GM12878 (cell line): ENCODE measurements at places on chromosomes 16 and 17. TPM values are rescaled to one million over a fixed set of nuclear protein-coding genes. Genes with fewer than 3 reads are reported as not detected.

Gene VPS35L
- total RNA-seq = 35.7 and 42.3 TPM in 2 replicates

Gene KIFC3
- 0.82 and 1.3 TPM in 2 replicates for total RNA-seq

Gene ADAM11
- total RNA-seq = 0.13 and 0.26 TPM in 2 replicates

Gene SDR42E2
- not detected in 2 replicates for total RNA-seq

Gene DNAI2
- total RNA-seq = 0.15 and 0.21 TPM in 2 replicates

Gene SYT17
- total RNA-seq = 3.8 and 4.0 TPM in 2 replicates

Gene CNGB1
- not detected in 2 replicates for total RNA-seq

Gene SKAP1
- 36.6 and 38.4 TPM in 2 replicates for total RNA-seq

GRCh38 chr17:33012522-33013033, 20.9 kb downstream of the SPACA3 start:
- no peak for DNase-seq

DNA sequence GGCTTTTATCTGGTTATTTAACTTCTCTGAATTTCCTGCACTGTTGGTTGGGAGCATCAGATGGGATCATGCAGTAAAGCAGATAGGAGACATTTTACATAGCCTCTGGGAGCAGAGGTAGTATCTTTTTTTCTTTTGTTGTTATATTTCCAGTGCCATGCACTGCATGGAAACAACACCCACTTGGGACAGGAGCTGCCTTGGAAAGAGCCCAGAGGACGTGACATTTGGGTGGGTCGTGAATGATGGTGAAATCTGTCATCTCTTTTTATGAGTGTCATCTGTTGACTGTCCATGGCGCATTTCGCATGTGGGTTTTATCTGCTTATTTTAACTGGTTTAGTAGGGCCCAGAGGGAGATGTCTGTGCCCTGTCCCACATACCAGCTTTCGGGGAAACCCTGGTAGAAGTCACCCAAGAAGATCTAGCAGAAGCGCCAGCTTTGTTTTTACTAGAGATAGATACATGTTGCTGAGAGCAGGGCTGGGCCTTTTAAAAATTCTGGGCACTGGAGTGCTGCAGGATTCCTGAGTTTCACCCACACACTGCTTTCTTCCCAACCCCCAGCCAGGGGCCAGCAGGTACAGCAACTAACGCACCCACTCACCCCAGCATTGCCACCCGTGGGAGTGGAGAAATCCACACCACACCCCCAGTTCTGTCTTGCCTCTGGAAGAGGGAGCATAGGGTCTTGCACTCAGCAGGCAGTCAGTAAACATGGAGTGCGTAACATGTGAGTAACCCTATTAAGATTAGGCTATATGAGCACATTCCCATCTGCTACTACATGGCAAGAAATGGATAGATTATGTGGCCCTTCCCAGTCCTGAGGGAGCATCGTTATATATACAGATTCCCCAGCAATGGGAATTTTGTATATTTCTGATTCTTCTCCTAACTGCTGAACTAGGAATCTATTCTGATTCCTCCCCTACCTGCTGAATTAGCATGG, 8.4 kb upstream of the TERF2 start:
- no peak for DNase-seq

GRCh38 chr16:55562936-55563335, 3.5 kb upstream of the CAPNS2 start:
- no peak for DNase-seq

- DNase-seq = no peak
Observed at GRCh38 chr16:75176926-75177325, 28.6 kb downstream of the ZFP1 start.

DNA sequence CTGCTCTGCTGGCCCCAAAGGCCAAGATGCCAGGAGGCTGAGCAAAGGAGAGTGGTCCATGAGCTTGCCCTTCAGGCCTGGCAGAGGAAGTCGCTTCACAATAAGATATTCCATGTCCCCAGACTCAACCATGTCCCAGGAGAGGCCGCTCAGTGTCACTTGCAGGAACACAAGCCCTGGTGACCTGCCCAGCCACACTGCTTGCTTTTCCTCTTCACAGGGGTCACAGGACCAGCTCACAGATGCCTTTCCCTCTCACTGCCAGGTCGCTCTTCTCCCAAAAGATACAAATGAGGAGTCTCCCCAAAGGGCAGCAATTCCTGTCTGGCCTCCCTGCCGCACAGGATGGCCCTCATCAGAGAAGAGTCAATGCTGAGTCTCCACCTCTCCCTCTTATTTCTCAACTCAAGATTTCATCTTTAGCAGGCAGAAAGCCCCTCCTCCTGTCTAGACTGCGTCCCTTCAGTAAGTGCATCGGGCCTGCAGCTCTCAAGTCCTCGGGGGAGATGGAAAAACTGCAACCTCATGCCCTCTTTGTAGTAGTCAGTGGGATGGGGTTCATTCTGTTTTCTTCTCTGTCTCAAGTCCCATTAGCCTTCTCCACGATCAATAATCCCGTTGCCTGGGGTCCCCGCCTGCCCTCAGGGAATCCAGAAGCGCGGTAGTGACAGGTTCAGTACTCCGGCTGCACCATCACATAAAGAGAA, 5.0 kb downstream of the JUP start:
- no peak for DNase-seq

GRCh38 chr17:32671896-32672295, 185.1 kb downstream of the CDK5R1 start:
- no peak for DNase-seq

DNA sequence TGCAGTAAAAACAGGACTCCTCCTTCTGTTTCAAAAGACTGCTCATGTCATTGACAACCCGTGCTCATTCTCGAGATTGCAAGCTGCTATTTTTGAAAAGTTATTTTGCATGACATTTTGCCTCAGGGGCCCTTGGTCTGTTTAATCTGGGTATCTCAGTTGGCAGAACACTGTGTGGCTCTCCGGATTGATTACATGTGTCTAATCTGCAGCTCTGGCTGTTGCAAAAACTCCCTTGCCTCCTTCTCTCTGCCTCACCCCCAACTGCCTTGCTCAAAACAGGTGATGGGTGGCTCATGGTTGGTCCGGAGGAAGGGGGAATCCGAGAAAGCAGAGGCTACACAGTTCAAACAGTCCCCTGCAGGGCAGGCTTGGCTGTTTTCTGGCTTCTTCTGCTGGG, 25.3 kb downstream of the GINS3 start:
- DNase-seq = no peak

DNA sequence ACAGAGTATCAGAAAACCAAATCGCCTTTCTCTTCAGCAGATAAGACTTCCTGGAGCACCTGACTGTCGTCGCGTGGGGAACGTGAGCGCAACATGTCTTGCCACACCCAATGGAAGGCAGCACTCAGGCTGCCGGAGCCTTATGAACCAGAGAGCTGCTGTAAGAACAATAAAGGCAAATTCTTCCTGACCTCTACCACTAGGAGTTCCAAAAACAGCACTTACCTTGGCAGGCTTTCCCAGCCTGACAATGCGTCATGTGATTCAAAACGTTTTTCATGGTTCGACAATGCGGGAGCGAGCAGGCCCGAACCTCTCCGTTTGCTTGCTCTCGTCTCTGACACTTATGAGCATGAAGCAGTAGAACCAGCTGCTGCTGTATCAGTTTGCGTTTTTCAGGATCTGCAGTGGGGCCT, 75.8 kb upstream of the TRAP1 start:
- DNase-seq = no peak
